ENCODE measurements at places on chromosomes 5 and 9.

DNA sequence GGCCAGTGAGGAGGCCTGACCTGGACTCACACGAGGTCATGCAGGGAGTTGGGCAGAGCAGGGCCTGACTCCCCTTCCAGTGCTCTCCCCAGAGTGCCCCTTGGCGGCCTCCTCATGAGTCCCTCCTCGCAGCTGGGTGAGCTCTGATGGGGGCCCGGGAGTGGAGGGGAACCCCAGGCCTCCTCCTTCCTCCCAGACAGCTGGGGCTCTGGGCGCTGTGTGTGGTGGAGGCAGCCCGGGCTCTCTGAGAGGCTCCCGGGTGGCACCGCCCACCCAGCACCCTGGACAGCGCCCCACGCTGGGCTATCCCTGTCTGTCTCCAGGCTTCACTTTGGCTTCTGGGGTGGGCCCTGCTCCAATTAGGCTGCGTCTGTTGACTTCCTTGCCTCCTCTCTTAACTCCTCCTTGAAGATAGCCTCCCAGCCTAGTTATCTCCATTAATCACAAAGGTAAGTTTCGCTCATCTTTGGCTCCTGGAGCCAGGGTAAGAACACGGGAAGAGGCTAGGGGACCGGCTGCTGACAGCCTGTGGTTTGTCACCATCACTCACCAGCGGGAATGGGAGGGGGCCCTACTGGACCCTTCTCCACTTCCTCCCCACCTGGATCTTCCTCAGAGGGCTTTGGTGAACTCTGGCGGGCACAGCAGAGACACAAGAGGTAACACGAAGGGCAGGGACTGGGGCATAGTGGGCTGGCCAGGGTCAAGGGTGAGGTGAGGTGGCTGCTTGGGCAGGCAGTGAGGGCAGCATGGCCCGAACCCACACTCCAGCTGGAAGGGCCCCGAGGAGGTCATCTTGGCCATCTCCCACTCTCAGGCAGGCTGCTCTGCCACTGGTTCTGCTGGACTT is 13.1 kb downstream of the PSD2 start:
- DNase-seq: no peak

- no peak for DNase-seq
Measured at GRCh38 chr9:109969011-109969410, 189.0 kb downstream of the PALM2AKAP2 start.

DNA sequence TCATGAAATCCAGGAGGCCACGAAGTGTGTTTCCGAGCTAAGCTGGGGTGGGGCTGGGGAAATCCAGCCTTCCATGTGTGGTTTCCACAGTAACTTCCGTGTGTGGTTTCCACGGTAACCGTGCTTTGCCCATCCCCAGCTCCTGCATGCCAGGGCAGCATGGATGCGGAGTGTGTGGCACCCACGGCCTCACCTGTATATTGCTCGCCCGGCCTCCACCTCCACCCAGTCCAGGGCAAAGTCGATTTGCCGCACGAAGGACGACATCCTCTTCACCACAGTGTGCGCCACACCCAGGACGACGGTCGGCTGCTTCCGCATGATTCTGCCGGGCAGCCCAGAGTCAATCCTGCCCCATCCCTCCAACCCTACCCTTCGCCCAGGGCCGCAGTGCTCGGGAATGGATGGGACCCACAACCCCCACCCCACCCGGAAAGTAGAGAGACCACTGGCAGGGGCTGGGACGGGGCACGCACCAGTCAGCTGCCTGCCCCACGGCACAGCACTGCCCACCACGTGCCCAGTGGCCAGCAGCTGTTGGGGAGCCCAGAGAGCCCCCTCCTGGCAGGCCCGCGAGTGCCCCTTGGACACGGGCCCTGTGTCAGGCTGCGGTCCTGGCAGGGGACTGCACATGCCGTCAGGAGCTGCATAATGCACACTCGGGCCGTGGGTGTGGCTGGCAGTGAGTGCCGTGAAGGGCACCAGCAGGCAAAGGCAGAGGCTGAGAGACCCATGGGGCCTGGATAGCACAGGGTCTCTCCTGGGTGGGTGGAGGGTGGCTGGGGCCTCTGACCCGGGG is 39.0 kb upstream of the NSMF start:
- DNase-seq: no peak

DNA sequence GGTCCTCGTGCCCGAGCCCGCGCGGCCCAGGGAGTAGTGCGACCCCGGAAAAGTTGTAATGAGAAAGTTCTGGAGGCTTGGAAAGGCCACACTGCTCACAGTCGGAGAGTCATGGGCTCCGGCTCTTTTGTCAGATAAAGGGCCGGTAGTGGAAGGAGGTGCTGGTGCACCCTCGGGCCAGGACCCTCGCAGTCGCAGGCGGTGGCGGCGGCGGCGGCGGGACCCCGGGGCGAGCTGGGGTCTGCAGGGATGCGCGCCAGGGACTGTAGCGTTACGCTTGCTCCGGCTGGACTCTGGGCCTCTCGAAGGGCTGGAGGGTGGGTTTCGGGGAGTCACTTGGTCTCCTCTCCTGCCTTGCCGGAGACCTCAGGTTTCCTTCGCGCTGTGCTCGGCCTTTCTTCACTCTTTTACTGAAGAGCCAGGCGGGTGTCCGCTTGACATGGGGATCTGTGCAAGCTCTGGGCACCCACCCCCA is 1.5 kb downstream of the RORB start:
- DNase-seq: no peak

GRCh38 chr5:12284604-12285003 is 380.4 kb upstream of the CTNND2 start:
- DNase-seq: no peak

DNA sequence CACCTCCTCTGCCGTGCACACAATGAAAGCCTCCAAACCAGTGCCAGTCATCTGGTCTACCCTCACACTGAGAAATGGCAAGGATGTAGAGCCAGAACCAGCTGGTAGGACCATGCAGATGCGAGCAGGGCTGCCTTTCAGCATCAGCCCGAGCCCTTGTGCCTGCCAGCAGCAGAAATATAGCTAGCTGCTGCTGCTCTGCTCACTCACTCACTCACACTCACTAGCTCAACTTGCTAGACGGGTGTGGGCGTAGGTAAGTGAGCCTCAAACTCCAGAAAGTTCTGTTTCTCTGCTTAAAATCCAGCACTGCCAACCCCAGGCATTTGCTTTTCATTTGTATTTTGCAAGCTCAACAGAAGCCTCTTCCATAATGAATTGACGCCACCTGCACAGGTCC is 114.0 kb downstream of the DRD1 start:
- DNase-seq: no peak

DNA sequence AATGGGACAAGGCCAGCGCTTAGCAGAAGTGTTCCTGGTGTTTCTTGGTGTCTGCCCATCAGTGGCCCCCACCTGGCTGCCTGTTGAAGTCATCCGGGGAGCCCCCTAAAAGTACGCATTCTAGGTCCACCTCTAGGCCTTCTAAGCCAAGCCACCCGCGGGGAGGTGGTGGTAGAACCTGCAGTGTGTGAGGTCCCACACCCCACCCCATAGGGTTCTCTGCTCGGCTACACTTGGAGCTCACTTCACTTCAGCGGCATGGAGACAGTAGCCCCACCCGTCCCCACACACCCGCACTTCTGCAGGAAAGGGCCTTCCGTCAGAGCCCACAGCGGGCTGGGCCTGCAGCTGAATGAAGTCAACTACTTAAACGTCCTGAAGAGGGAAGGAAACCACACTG is 29.6 kb upstream of the FCN2 start:
- DNase-seq: no peak

GRCh38 chr5:5380298-5380697 is 42.2 kb upstream of the ICE1 start:
- no peak for DNase-seq

DNA sequence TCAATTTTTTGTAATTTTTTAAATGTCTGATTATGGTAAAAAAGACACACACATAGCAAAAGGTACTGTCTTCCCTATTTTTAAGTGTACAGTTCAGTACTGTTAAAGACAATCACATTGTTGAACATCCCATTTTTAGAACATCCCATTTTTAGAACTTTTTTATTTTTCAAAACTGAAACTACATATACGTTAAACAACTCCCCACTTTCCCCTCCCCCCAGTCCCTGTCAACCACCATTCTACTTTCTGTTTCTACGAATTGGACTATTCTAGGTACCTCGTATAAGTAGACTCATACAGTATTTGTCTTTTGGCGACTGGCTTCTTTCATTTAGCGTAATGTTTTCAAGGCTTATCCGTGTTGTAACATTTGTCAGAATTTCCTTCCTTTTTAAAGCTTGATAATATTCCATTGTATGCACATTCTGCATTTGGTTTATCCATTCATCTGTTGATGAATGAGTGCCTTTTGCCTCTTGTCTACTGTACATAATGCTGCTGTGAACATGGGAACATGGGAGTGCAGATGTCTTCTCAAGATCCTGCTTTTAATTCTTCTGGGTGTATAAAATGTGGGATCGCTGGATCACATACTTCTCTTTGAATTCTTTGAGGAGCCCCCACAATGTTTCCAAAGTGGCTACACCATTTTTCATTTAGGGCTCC is 154.0 kb downstream of the PIK3R1 start:
- DNase-seq: no peak

- no peak for DNase-seq
Measured at GRCh38 chr9:101268426-101268825, 116.4 kb downstream of the BAAT start.

DNA sequence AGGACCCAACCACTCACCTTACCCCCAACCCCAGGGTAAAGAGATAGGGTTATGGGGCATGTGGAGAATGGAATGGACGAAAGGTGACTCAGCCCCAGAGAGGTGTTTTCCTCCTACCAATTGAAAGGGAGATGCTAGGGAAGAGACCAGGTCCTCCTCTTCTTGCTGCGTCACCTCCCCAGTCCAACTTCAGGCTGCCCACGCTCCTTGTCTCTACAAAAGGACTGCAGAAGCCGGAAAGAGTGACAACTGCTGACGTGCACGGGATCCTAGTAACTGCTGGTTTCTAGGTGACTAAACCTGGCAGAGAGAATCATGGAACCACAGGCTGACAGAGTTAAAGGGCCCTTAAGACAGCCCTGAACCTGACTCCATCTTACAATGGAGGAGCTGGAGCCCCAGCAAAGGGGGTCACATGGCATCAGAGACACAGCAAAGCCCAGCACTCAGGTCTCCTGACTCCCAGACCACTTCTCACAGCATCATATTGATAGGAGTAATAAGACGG is 2.2 kb downstream of the GPX3 start:
- DNase-seq: no peak

- DNase-seq: no peak
Measured at GRCh38 chr5:42216904-42217303, 206.3 kb upstream of the GHR start.

DNA sequence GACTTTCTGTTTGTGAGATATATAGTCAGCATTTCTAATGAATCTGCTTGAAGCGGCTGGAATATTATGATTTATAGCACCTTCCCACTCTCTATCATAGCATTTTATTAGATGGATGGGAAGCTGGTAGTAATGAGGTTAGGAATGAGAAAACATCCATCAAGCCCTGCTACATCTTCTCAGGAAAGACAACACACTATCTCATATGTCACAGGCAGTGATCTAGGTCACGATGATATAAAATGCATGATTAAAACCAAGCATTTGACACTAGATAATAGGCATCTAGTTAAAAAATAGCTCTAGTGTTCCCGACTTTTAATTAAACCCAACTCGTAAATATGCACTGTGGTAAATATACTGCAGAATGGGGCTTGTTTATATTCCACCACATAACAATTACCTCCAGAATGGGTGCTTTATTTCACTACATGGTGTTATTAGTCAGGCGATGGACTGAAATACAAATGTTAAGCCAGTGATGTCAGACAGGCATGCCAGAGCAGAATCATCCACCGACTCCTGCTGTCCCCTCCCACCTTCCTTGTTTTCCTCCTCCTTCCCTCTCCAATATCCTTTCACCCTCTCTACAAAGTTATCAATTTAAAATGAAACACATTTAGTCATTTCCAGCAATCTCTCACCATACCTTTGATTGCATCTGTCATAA is 286.8 kb downstream of the SPATA31D1 start:
- DNase-seq: no peak

DNA sequence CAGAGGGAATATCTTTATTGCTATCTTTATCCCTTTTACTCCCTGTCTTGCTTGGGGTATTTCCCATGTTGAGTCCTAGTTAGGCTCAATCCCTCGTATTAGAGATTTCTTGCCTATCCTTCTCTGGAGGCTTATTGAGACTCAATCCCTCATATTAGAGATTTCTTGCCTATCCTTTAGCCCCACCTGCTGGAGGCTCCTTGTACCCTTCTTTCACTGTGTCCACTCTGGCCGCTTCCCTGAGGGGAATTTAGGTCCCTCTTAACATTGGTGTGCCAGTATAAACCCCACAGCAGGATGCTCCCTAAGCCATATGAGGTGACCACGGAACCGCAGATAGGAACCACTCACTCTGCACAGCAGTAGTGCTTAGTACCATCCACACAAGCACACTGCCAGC is 110.7 kb upstream of the MAMDC2 start:
- no peak for DNase-seq

DNA sequence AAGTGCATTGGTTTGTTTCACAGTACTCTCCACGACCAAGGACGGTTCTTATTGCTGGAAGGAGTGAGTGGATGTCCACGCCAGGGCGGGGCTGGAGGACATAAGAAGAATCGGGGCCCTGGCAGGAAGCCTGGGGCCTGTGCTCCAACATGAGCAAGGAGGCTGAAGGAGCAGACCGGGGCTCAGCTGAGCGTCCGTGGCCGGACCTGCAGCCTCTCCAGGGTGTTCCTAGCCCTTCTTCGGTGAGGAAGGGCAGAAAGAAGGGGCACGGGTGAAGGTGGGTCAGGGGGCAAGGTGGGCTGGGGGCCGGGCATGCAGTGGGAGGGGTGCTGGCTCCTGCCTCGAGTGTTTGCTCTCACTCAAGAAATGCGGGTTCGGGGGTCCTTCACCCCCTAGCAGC is 18.1 kb downstream of the FAM78A start:
- no peak for DNase-seq

DNA sequence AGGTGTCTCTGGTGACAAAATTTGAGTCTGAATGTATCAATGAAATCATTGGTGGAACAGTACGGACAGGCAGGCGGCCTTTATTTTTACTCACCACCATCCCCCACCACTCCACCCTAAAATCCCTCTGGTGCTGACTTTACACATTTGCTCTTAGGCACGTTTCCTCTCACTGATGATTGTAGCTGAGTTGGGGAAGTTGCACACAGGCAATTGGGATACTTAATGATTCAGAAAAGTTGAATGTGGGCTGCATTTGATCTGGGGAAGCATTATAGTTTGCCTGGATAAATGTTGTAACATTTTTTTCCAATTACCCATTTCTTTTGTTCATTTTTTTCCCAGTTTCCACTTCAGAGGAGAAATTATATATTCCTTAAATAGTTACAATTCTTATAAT is 658.4 kb downstream of the TLR4 start:
- no peak for DNase-seq

GRCh38 chr5:96823900-96824380 is 16.2 kb upstream of the ERAP1 start:
- no peak for DNase-seq

GRCh38 chr9:89533411-89534095 is 35.6 kb upstream of the SEMA4D start:
- DNase-seq: no peak

GRCh38 chr5:168950241-168950951 is 350.5 kb downstream of the SLIT3 start:
- DNase-seq: no peak

- DNase-seq: no peak
Measured at GRCh38 chr5:39475881-39476842, 51.4 kb upstream of the DAB2 start.

Data from NCI-H2029 treated with DMSO at 0.1 percent for 48 hours (cell line).